Activated CD4-positive, alpha-beta T cell treated with anti-CD3 and anti-CD28 coated beads, Interleukin-2, amount 10 ng/mL, durations not matched to agents 7 days and 5 days (primary cell): ENCODE measurements at places on chromosomes 4 and X. TPM values are rescaled to one million over a fixed set of nuclear protein-coding genes. Genes with fewer than 3 reads are reported as not detected.

NPY5R gene
- total RNA-seq: not detected

PCDH18 gene
- total RNA-seq: not detected

VEGFD gene
- total RNA-seq: not detected

EDA gene
- total RNA-seq: 1.9 TPM

FMR1NB gene
- total RNA-seq: not detected

FAAH2 gene
- total RNA-seq: 1.9 TPM

CFAP299 gene
- not detected for total RNA-seq

C1QTNF7 gene
- total RNA-seq: not detected

TKTL2 gene
- not detected for total RNA-seq

TDO2 gene
- total RNA-seq: not detected

ASB9 gene
- 0.67 TPM for total RNA-seq

ZDHHC15 gene
- 0.04 TPM for total RNA-seq

COL25A1 gene
- not detected for total RNA-seq

TBC1D8B gene
- total RNA-seq: 0.35 TPM

TACR3 gene
- not detected for total RNA-seq

MUC7 gene
- not detected for total RNA-seq

SLC35A2 gene
- total RNA-seq: 16.8 TPM

KLKB1 gene
- 0.52 TPM for total RNA-seq

FGF13 gene
- total RNA-seq: not detected

CORIN gene
- total RNA-seq: not detected

PABPC5 gene
- total RNA-seq: not detected

PDZD4 gene
- total RNA-seq: 0.32 TPM

CXCR3 gene
- 73.5 TPM for total RNA-seq

UGT2B15 gene
- not detected for total RNA-seq

IDH3G gene
- total RNA-seq: 60.1 TPM

TCEANC gene
- 8.3 TPM for total RNA-seq

AMTN gene
- not detected for total RNA-seq

DUX4 gene
- total RNA-seq: not detected

FAM9B gene
- not detected for total RNA-seq

QRFPR gene
- total RNA-seq: not detected

MAOA gene
- total RNA-seq: 0.12 TPM

TMPRSS11A gene
- total RNA-seq: not detected

BEND2 gene
- not detected for total RNA-seq

OPRPN gene
- not detected for total RNA-seq

PDE5A gene
- total RNA-seq: 0.21 TPM

PARM1 gene
- total RNA-seq: not detected

RAB33A gene
- 20.8 TPM for total RNA-seq

CACNA1F gene
- total RNA-seq: 0.12 TPM

PSAPL1 gene
- not detected for total RNA-seq

USP17L10 gene
- not detected for total RNA-seq

RBBP7 gene
- 191 TPM for total RNA-seq

SPIN2A gene
- 0.97 TPM for total RNA-seq

HNRNPDL gene
- total RNA-seq: 320 TPM

XK gene
- 0.02 TPM for total RNA-seq

FAM9C gene
- not detected for total RNA-seq

TMEM271 gene
- not detected for total RNA-seq

ADGRG2 gene
- total RNA-seq: not detected

ANKRD17 gene
- total RNA-seq: 58.2 TPM

NUDT11 gene
- 0.71 TPM for total RNA-seq

HSFX1 gene
- total RNA-seq: 0.60 TPM

NXF2 gene
- total RNA-seq: not detected

SLC10A6 gene
- total RNA-seq: not detected

TBX22 gene
- total RNA-seq: not detected

OTC gene
- not detected for total RNA-seq

ALAS2 gene
- not detected for total RNA-seq

SSX2B gene
- not detected for total RNA-seq

EVC gene
- total RNA-seq: 0.69 TPM
